ENCODE measurements at places on chromosomes 11 and 22.
A peak's percentile ranks its signal among the peaks of the same experiment; 100 is the strongest.

GRCh38 chr11:43845816-43846215 lies 34.8 kb upstream of the ALKBH3 start:
- no peak for DNase-seq

- no peak for DNase-seq
These were observed 131.2 kb upstream of the RCN1 start for GRCh38 chr11:31959716-31960115.

GRCh38 chr22:19723983-19724827 lies 866 bp downstream of the GP1BB start:
- DNase-seq, result peak; percentile 92

GRCh38 chr11:96037405-96037949 lies 113.6 kb upstream of the MTMR2 start:
- no peak for DNase-seq

DNA sequence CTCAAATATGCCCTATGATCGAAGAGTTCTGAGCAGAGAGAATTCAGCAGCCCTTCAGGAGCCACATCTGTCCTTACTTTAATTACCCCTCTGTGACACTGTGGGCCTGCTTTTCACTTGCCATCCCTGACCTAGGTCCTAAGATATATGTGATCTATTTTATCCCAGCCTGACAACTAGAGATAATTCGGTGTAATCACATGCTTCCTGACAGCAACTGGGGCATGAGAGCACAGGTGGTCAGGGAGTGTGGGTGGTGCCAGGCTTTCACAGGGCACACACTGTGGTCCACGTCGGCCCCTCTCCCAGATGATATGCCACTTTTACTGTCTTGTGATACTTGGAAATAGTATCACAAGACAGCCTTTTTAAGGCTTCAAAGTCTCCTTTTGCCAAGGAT lies 3.9 kb downstream of the TUBA8 start:
- DNase-seq, result peak; percentile 38

All from OCI-M1 (cell line).